Effector memory CD8-positive, alpha-beta T cell (primary cell): ENCODE measurements at places on chromosomes 7 and 10.

DNA sequence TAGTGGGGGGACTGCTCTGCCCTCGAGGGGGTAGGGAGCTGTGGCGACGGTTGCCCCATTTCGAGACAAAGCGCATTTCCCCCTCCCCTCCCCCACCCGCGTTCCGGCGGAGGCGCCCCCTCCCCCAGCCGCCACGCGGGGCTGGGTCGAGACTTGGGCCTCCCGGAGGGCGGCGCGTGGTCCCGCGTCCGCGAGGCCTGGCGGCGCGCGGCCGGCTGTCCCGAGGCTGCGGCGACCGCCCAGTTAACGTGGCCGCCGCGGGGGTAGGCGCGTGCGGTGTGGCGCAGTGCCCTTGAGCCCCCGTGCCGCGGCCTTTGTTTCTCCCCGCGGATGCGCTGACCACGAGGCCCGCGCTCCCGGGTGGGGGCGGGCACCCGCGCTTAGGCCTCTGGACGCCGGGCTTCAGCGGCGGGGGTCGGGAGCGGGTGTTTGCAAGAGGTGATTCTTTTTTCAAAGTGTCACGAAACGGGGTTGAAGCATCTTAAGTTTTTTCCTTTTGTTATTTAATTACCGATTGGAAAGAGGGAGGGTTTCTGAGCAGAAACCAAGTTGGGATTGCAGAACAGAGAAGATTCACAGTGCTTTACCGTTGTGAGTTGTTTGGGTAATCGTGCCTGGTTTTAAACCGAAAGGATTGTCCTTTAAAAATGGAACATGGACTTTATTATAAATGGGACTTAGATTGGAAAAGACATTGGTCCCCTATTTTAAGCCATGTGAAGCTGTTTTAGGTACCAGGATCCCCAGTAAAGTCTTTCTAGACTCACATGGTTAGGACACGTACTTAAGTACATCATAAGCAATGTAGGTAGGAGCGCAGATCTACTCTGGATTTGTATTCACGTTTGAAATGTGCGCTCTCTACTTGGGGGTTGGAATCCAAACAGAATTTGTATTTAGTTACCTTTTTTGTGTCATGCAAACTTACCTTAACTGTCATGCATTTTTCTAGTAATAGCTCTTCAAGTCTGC is 760 bp downstream of the CBX3 start:
- H3K27ac ChIP-seq, result peak overlapping the region; percentile 84
- no peaks in the 10 kb centered on the region for H3K27me3 ChIP-seq
- DNase-seq, result no peak
- H3K36me3 ChIP-seq, result peaks cover 58% of the 10 kb centered on the region
- peak overlapping the region; percentile 99 for H3K4me3 ChIP-seq

DNA sequence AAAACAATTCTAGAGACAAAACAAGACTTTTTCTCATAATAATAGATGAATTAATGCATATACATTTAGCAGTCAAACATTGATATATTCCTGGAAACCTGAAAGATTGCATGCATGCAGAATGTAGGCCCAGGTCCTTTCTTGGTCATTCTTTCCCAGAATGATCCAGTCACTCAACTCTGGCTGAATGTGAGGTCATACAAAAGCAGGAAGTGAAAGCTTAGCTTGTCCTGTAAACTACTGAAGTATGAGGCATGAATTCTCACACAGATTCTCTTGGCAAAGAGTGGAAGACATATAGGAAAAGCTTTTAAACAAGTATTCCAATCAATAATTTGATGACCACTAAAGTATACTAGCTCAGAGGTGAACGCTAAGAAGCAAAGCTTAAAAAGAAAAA is 253.9 kb downstream of the PPP1R3A start:
- H3K4me3 ChIP-seq, result no peak overlapping the region
- no peak overlapping the region for H3K27ac ChIP-seq
- no peaks in the 10 kb centered on the region for H3K36me3 ChIP-seq
- H3K27me3 ChIP-seq, result no peaks in the 10 kb centered on the region
- H3K4me1 ChIP-seq, result no peaks in the 10 kb centered on the region

DNA sequence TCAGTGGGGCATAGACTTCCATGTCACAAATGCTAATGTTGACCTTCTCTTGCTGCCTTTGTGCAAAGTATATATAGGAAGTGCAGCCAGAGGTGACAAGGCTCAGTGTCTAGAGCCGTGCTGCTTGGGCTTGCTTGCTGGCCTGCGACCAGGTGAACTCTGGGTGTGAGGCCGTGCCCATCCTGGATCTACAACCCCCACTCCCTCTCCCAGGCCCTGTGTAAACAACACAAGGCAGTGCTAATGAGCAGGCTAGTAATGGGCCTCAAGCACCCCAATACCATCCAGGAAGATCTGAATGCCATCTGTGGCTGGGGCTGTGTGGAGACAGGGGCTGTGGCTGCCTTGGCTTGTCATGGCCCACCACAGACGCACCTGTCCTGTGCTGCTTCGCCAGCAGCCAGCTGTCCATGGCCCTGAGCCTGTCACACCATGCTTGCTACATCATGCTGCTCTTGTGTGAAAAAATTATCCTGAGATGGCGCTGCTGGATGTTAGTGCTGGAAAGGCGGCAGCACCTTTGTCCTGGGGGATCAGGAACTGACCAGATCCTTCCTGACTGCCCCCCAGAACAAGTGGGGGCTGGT is 107.6 kb upstream of the ZNF92 start:
- H3K27me3 ChIP-seq, result peaks cover 31% of the 10 kb centered on the region
- DNase-seq, result no peak
- H3K27ac ChIP-seq, result no peak overlapping the region
- peaks cover 7% of the 10 kb centered on the region for H3K4me1 ChIP-seq
- H3K4me3 ChIP-seq, result no peak overlapping the region

GRCh38 chr7:135486261-135486920 is 23.5 kb downstream of the CNOT4 start:
- H3K27ac ChIP-seq, result no peak overlapping the region
- H3K27me3 ChIP-seq, result no peaks in the 10 kb centered on the region
- DNase-seq, result no peak
- peaks cover 30% of the 10 kb centered on the region for H3K4me1 ChIP-seq
- no peak overlapping the region for H3K4me3 ChIP-seq

DNA sequence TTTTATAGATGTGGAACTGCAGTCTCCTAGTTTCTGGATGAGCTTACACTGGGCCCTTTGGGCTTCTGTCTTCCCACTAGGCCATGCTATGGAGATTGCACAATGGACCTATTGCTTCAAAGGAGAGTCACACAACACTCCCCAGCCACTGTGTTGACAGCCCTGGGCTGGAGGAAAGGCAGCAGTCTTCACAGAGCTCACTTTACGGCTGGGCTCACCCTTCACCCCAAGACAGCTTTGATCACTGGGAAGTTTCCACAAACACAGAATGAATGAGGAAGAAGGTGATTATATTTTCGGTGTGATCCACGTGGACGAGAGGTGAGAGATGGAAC is 92.7 kb upstream of the GDF10 start:
- H3K4me1 ChIP-seq, result peaks cover 22% of the 10 kb centered on the region
- H3K27ac ChIP-seq, result peak overlapping the region; percentile 47
- H3K36me3 ChIP-seq, result no peaks in the 10 kb centered on the region
- H3K4me3 ChIP-seq, result peak overlapping the region; percentile 3
- H3K27me3 ChIP-seq, result no peaks in the 10 kb centered on the region

GRCh38 chr10:99975942-99976809 is 33.6 kb downstream of the DNMBP start:
- H3K36me3 ChIP-seq, result no peaks in the 10 kb centered on the region
- H3K4me3 ChIP-seq, result no peak overlapping the region
- H3K27me3 ChIP-seq, result no peaks in the 10 kb centered on the region
- H3K4me1 ChIP-seq, result no peaks in the 10 kb centered on the region
- no peak overlapping the region for H3K27ac ChIP-seq

- no peak overlapping the region for H3K27ac ChIP-seq
- H3K27me3 ChIP-seq, result peaks cover 63% of the 10 kb centered on the region
- no peaks in the 10 kb centered on the region for H3K36me3 ChIP-seq
Measured at GRCh38 chr10:77661100-77661499, 23.5 kb upstream of the KCNMA1 start.

- H3K27ac ChIP-seq, result no peak overlapping the region
- peak overlapping the region; percentile 79 for H3K4me3 ChIP-seq
- peaks cover 62% of the 10 kb centered on the region for H3K27me3 ChIP-seq
Measured at GRCh38 chr7:120856621-120857352, 1.2 kb downstream of the TSPAN12 start.

DNA sequence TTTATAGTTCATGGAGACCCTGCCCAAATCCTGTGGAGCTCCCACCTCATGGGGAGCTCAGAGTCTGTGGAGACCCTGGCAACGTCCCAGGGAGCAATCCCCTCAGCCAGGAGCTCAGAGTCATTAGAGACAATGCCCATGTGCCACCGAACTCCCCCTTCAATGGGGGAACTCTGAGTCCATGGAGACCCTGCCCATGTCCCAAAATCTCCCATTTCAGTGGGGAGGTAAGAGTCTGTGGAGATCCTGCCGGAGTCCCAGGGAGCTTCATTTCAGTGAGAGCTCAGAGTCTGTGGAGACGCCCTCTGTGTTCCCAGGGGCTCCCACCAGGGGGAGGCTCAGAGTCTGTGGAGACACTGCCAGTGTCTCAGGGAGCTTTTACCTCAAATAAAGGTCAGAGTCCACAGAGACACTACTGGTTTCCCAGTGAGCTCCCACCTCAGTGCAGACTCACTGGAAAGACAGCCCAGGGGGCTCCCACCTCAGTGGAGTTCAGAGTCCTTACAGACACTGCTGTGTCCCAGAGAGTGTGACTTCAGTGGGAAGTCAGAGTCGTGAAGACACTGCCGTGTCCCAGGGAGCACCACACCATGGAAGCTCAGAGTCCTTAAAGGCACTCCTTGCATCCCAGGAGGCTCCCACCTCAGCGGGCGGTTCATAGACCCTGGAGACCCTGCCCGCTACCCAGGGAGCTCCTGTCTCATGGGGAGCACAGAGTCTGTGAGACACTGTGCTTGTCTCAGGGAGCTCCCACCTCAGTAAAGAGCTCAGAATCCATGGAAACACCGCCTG is 5.0 kb downstream of the MYO1G start:
- peak; percentile 58 for DNase-seq
- H3K27me3 ChIP-seq, result no peaks in the 10 kb centered on the region
- peaks cover 95% of the 10 kb centered on the region for H3K36me3 ChIP-seq
- H3K4me1 ChIP-seq, result peaks cover 26% of the 10 kb centered on the region
- peak overlapping the region; percentile 59 for H3K4me3 ChIP-seq

GRCh38 chr10:1673568-1674345 is 63.6 kb downstream of the ADARB2 start:
- H3K27me3 ChIP-seq, result peaks cover 16% of the 10 kb centered on the region
- no peaks in the 10 kb centered on the region for H3K36me3 ChIP-seq
- H3K27ac ChIP-seq, result no peak overlapping the region
- H3K4me1 ChIP-seq, result peaks cover 9% of the 10 kb centered on the region
- no peak overlapping the region for H3K4me3 ChIP-seq

DNA sequence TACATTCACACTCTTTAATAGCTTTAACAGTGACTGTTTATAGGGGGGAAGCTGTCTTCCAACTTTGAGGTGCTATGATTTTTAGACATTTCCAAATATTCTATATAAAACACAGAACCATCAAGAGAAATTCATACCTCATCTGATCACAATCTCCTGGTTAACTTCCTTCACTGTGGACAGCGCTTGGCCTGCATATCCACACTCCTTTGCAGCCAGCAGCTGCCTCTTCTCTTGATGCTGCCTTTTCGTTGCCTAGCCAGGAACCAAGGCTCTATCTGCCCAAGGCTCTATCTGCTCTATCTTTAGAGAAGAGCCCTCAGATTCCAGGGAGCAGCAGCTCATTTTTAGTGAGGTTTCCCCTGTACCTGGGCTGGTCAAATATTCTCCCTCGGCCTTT is 252.0 kb downstream of the PTEN start:
- no peaks in the 10 kb centered on the region for H3K36me3 ChIP-seq
- H3K4me3 ChIP-seq, result no peak overlapping the region
- no peaks in the 10 kb centered on the region for H3K27me3 ChIP-seq
- no peak for DNase-seq
- H3K27ac ChIP-seq, result no peak overlapping the region

- H3K36me3 ChIP-seq, result no peaks in the 10 kb centered on the region
- H3K4me1 ChIP-seq, result peaks cover 12% of the 10 kb centered on the region
- no peak for DNase-seq
- peaks cover 89% of the 10 kb centered on the region for H3K27me3 ChIP-seq
- H3K27ac ChIP-seq, result no peak overlapping the region
Measured at GRCh38 chr10:33334805-33335550, 511 bp upstream of the NRP1 start.

DNA sequence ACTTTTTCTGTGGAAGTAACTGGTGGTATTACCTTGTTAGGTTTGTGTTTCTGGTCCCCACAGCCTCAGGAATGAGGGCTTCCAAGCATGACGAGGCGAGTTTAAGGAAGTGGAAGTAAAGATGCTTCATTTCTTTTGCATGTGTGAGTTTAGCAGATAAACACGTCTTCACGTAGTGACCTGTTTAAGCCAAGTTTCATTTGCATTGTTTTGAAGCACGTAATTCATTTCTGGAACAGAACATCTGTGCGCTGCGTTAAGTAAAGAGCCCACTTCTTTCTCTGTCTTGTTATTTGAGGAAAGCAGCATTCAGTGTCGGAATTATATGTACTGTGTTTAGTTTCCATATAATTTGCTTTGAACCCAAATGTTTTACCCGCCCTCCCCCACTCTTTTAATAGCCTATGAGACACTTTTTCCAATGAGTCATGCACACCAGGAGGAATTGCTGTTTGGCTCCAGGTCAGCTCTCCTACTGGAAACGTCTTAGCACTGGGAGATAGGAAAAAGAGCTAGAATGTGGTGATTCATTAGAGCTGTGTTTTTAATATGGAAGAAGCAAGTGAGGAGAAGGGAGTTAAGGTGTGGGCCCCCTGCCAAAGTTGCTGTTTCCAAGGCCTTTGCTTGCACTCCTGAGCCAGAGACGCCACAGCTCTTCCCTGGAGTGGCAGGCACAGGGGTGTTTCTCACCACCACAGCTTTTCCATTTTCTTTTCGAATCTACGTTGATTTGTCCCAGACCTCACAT is 36.7 kb downstream of the BTBD16 start:
- H3K4me1 ChIP-seq, result no peaks in the 10 kb centered on the region
- no peak overlapping the region for H3K4me3 ChIP-seq
- H3K27ac ChIP-seq, result no peak overlapping the region
- peaks cover 32% of the 10 kb centered on the region for H3K27me3 ChIP-seq

DNA sequence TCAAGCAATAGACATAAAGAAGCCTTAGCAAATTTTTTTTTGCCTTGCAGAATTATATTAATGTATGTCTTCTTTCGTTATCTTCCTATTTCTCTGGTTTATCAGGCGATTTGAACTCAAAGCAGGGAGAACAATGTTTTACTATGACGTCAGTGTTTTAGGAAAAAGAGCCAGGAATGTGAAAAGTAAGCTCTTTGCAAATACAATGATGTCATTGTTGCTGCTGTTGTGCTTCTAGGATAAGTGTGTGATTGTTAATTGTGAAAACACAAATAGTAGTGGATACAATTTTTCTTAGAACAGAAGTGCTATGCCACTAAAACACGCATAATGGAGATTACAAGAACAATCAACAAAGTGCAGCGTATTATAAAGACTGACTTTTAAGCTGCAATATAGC is 9.5 kb upstream of the AUTS2 start:
- H3K36me3 ChIP-seq, result no peaks in the 10 kb centered on the region
- H3K27ac ChIP-seq, result no peak overlapping the region
- H3K27me3 ChIP-seq, result no peaks in the 10 kb centered on the region
- no peaks in the 10 kb centered on the region for H3K4me1 ChIP-seq
- no peak for DNase-seq

- no peak overlapping the region for H3K27ac ChIP-seq
- no peaks in the 10 kb centered on the region for H3K4me1 ChIP-seq
- no peaks in the 10 kb centered on the region for H3K36me3 ChIP-seq
- H3K4me3 ChIP-seq, result no peak overlapping the region
Measured at GRCh38 chr7:48634116-48634632, 290.2 kb upstream of the CDC14C start.
